KBM-7 (cell line): ENCODE measurements at places on chromosomes 16 and 17.
A peak's percentile ranks its signal among the peaks of the same experiment; 100 is the strongest.

DNA sequence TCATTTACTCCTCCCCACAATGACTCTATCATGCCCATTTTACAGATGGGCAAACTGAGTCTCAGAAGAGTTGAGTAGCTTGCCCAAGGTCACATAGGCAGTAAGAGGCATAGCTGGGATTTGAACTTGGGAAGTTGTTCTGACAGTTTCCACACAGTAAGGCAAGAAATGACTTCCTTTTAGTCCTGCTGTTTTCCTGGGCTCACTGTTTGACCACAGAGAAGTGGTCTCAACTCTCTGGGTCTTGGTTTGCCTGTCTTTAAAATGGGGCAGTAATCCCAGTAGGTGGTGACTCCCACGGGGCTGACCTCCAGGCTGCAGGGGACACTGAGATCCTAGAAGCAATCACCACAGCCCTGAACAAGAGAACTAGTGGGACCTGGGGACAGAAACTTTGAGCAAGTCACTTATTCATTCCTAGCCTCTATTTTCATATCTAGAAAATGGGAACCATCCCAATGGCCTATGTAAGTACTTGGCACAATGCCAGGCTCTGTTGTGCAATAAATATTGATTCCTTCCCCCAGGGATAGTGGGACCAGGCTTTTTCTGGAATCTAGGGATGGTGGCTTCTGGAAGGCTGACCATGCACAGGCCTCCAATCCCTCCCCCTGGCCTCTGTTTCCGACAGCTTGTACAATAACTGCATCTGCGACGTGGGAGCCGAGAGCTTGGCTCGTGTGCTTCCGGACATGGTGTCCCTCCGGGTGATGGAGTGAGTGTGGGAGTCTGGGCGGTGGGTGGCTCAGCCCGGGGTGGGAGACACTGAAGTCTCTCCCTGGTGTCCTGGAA lies 20.5 kb downstream of the DEXI start:
- no peak for DNase-seq

GRCh38 chr16:49496656-49497055 lies 123.1 kb downstream of the C16orf78 start:
- DNase-seq, result no peak

DNA sequence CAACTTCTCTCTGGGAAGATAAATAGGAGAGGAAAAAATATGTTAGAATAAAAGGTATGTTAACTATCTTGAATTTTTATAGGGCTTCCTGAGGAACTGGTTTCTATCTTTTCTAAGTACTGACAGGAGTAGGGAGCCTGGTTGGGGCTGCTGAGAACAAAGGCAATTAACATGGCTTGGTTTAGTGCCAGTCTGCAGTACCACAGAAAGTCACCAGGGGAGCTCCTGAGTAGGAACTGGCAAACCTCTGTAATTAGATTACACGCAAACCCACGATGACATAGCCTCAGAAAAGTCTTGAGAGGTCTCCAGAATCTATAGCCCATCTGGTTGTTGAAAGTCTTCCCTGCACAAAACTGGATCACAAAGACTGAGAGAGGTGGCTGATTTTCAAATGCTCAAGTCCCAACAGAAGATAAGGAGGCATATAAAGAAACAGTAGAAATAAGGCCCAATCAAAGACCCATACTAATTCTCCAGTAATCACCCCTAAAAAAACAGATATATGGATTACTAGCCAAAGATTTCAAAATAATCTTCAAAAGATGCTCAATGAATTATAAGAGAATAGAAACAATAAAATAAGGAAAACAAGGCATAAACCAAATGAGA lies 11.7 kb upstream of the CNTNAP4 start:
- peak; percentile 56 for DNase-seq

GRCh38 chr17:34885076-34885475 lies 76.2 kb downstream of the CCT6B start:
- DNase-seq, result peak; percentile 20

DNA sequence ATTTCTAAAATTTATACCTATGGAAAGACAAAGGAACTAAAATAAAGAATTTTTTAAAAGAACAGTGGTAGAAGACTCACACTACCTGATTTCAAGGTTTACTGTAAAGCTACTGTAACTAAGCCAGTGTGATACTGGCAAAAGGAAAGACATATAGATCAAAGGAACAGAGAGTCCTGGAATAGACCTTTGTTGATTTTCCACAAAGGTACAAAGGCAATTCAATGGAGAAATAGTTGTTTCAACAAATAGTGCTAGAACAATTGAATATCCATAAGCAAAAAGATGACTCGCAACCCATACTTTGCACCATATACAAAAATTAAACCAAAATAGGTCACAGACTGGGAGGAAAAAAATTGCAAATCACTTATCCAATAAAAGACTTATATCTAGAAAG lies 36.7 kb downstream of the MYH10 start:
- no peak for DNase-seq

DNA sequence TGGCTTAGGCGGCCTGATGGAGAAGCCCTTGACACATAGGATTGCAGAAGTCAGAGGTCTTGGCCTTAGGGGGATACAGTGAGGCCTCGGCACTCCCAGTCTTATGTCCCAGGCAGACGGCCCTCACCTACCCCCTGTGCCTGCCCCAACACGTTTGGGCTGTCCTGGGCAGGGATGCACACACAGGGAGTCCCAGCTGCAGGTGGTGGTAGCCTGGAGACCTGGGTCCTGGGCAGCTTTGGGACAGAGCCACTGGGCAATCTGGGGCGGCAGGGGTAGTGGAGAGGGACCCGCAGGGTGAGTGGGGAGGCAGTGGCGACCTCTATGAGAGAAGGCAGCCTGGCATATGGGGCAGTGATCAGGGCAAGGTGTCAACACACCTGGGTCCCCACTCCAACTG lies 48.3 kb downstream of the SDK2 start:
- DNase-seq, result no peak

DNA sequence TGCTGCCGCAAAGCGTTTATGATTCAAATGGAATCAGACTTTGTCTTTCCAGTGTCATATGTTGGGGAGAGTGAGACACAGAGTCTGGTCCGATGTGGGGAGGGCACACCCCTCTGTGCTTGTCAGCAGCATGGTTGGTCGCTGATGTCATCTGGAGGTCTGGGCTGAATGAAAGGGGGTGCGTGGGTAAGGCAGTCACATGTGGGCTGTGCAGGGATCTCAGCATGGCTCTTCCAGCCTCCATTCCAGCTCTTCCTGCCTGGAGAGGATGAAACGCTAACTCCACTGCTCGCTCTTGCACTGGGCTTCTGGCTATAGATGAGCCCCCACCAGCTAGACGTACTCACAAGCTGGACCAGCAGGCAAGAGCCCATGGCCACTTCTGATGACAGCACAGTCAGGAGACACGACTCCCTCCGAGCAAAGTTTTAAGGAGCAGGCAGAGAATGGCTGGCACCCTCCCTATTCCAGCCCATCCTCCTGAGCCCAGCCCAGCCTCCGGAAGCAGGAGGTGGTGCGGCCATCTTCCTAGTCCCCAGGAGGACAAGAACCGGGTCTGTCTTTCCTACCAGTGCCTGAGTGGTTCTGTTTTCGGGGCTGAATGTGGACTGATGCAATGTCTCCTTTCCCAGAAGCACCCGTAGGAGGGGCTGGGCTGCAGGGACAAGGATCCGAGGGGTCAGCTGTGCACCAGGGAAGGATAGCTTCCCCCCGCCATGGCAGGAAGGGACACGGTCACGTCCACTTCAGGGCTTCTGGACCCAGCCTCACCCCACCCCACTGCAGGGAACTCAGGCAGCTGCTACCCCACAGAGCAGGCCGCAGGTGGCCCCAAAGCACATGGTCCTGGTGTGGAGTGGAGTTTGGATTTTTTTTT lies 41.5 kb upstream of the CBFA2T3 start:
- DNase-seq, result no peak

GRCh38 chr17:3796110-3796821 lies 4.7 kb downstream of the ITGAE start:
- no peak for DNase-seq

- DNase-seq, result peak; percentile 63
These were observed 18.3 kb downstream of the COQ7 start for GRCh38 chr16:19085679-19086200.

DNA sequence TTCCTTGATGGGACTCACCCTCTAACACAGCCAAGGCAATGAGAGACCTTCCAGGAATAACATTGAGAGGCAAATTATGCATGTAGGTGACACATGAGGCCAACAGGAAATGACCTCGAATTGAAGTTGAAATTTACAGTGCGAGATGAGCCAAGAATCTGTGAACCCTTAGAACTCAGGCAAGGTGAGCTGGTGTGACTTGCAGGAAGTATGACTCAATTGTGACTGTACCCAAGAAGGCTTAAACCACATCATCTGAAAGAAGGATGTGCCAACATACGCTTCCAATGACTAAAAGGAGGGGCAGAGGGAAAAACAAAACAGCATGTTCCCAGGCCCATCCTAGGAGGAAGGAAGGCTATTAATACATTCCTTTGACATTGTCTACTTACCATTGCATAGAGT lies 44.8 kb downstream of the PITPNC1 start:
- peak; percentile 39 for DNase-seq

- DNase-seq, result no peak
These were observed 255.0 kb upstream of the RBFOX1 start for GRCh38 chr16:7077636-7078035.

GRCh38 chr17:8844229-8845218 lies 22.9 kb downstream of the PIK3R6 start:
- DNase-seq, result no peak

- DNase-seq, result no peak
These were observed 12.0 kb downstream of the IL4R start for GRCh38 chr16:27325736-27326135.

- no peak for DNase-seq
These were observed 11.9 kb downstream of the FSCN2 start for GRCh38 chr17:81539961-81540675.

DNA sequence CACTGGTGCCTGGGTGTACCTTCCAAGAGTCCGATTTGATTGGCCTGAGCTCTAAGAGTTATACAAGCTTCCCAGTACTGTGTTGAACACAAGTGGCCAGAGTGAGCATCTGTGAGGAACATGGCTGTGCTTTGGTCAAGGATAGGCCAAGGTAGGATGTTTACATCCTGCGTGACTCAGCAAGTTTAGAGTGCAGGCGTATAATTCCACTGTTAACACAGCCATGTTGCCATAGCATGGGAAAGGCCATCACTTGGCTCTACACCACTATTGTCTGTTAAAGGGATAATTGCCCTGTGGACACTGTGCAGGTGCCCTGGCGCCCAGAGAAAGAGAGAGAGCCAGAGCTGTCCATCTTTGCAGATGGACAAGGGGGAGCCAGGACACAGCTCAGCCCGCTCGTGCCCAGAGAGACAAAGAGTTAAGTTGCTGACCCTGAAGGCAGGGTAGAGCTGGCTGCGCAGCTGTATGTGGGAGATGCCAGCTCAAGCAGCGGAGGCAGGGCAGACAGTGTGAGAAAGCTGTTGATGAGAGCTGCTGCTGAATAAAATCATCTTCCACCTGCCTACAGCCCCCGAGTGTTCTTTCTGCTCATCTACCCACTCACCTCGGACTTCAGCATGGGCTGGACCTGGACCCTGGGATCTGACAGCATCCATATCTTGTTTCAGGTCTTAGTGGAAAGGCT lies 11.7 kb downstream of the CFAP52 start:
- no peak for DNase-seq

- DNase-seq, result peak; percentile 78
These were observed at the start of gene CLEC10A for GRCh38 chr17:7079581-7080455. Gene CLEC10A (minus strand): TSS chr17:7080251. CDS start chr17:7078812, 1,439 bp downstream.

GRCh38 chr17:73533781-73534180 lies 110.5 kb downstream of the SDK2 start:
- DNase-seq, result no peak

- peak; percentile 8 for DNase-seq
These were observed 195.8 kb downstream of the KCNJ2 start for GRCh38 chr17:70365091-70365583.

GRCh38 chr16:85380905-85381737 lies 232.0 kb upstream of the GSE1 start:
- peak; percentile 56 for DNase-seq

DNA sequence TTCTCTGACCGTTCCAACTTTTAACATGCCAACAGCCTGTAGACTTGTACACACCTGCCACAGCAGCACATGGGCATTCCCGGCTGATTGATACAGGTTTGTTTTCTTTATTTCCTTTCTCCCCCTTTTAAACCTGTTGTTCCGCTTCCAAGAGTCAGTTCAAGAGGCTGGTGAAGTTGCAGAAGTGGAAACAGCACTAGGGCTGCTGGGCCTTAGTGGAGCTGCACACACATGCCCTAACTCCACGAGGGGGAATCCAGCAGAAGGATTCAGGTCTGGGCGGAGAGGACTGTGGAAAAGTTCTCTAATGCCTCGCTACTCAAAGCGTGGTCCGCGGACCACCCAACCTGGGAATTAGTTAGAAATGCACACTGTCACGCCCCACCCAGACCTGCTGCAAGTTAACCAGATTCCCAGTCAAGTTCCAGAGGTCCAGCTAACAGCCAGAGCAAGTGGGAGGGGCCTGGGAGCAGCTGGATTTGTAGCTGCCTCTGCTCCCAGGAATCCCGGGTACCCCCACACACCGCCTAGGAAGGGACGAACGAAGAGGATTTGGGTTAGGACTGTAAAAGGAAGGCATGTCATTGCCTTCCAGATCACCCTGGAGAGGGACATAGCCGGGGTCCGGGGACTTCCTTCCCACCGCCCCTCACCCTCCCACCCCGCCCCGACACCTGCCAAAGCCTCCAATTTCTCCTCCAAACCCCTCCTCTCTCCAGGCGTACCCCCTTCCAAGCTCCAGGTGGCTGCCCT lies 542 bp downstream of the SLC39A11 start:
- DNase-seq, result peak; percentile 51

DNA sequence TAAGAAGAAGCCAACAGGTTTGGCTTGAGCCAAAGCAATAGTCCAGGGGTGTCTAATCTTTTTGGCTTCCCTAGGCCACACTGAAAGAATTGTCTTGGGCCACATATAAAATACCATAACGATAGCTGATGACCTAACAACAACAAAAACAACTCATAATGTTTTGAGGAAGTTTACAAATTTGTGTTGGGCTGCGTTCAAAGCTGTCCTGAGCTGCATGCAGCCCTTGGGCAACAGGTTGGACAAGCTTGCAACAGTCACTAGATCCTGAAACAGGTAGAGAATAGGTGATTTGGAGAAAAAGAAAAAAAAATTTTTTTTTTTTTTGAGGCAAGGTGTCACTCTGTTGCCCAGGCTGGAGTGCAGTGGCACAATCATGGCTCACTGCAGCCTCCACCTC lies 4.5 kb downstream of the CRYBA1 start:
- no peak for DNase-seq

DNA sequence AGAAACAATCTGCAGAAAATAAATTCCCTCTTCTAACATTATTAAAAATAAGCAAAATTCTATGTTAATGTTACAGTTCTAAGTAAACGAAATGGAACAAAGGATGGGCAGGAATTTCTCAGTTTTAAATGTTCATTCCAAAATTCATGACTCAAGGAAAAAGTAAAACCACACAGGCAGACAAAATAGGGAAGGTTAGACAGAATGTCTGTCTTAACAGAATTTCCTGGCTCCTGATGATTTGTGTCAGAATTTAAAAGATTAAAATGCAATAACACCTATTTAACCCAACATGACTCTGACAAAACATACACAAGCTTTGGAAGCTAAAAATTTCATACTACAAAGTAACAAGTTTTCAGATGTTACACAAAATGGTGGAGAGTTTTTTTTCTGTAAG lies 42.8 kb downstream of the SPOP start:
- DNase-seq, result no peak
